Cerebellar nuclear complex (tissue), 1 donor: ENCODE measurements at places on chromosomes 7 and 10.

DNA sequence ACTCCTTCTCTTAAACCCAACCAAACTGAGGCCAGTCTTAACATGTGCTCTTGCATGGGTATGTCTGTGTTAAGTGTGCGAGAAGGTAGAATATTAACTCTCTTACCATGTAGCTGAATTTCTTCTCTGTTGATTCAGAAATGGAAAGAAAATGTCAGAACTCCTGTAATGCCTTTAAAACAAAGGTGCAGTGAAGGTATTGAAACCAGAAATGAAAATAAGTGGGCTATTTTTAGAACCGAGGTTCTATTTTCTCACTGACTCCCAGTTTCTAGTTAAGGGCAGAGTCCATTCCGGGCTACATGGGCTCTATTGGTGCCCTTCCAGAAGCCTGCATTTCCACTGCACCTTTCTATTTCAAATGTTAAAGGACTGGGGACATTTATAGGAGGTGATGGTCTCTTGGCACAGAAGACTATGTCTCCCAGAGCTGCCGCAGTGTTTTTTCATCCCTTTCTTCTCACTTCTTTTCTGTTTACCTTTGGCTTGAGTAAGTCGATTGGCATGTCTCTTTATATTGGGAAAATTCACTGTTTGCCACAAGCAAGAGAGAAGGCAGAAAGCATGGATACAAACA lies 174.9 kb downstream of the LRMDA start:
- no peak for DNase-seq

DNA sequence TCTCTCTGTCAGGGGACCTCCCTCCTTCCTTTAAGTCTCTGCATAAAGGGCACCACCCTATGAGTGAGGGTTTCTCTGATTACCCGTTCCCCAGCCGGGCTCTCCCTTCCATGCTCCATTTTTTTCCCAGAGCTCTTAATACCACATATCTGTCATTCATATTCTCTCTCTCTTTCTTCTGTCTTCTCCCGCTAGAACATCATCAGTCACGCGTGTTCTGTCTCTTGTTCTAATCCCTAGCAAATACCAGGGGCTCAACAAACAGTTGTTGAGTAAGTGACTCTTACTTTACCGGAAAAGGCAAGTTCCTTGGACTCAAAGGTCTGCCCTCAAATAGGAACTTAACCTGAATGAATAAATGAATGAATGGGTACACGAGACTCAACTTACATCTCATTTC lies 68.5 kb downstream of the RSU1 start:
- no peak for DNase-seq

DNA sequence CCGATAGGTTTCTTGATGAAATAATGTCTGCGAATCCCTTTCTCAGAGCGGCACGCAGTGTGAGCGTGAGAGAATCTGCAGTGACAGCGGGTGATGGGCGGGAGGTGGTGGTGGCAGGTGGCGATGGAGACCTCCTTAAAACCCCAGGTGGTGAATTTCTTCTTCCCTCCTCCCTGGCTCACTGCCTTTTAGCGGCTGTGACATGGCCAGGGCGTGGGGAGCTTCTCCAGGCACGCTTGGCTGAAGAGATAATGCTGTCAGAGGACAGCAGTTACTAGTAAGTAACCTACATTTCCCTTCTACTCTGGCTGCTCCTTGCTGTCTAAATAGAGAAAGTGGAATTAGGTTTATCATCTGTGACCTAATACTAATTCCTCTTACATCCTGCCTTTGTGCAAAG lies 141.4 kb upstream of the INSYN2A start:
- no peak for DNase-seq

DNA sequence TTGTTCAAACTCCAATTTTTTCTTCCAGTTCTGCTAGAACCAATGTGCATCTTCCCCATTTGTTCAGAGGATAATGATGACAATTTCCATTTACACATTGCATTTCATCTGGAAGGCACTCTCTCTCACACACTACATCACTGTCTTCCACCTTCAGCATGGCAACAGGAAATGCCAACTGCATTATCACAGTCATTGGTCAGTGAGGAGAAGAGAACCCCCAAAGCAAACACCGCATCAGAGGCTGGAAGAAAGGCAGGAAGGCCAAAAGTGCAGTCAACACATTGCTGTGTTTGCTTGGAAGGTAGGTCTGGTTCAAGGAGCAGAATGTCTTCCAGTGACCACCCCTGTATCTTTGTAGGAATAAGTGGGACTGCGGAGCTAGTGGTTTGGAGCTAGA lies 192.2 kb upstream of the RHOBTB1 start:
- no peak for DNase-seq

DNA sequence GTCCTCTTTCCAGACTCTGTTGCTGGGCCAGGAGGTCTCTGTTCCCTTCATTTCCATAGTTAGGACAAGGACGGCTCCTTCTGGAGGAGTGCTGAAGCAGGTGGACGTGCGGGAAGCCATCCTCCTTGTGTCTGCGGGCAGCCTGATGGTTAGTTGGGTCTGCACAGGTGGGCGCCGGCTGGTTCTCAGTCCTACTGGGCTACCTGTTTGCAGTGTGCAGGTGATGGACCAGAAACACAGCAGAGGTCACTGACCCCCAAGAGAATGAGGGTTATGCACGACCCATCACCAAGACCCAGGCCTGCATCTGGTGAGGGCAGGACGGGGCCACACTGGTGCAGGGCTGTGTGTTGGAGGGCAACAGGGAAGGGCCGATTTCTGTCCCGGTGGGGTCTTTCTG lies 7.8 kb downstream of the RARRES2 start:
- DNase-seq = no peak

GRCh38 chr7:124856299-124856888 lies 73.2 kb downstream of the POT1 start:
- no peak for DNase-seq

DNA sequence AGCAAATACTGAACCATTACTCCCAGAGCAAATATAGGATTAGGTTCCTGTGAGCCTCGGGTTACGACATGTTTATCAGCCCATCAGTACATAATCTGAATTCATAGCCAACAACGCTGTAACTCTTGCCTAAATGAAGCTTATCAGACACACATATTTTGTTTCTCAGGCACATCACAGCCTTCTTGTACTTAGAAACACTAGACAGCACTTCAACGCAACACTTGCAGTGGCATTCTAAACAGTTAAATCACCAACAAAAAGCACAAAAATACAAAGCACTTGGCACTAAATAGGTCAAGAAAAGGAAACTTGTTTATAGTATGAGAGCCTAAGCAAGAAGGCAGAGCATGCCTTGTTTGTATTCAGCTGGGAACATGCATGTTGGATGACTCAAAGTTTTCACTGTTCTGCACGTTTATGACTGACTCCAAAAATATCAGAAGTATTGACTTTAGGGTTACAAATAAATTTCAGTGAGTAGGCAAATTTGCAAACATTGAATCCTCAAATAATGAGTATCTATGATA lies 75.0 kb downstream of the VPS50 start:
- no peak for DNase-seq

DNA sequence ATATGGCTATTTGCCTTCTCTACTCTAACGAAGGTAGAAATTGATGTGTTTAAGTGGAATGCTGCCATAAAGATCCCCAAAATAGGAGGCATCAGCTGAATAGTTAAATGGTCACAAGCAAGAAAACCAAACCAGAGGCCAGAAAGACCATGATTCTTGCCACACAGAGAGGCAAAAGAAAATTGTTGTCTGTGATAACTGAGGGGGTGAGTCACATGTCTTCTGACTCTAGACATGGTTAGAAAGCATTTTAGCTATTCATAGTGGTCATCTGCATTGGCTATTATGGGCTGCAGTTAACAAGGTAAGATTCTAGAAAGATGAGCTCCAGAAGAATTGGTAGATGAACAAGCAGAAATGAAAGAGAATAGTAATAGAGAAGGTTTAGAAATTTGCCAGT lies 361.4 kb upstream of the NPSR1 start:
- DNase-seq = no peak

- DNase-seq = no peak
These were observed 65.6 kb downstream of the NOD1 start for GRCh38 chr7:30412782-30413504.
